Chondrocyte (in vitro differentiated cells): ENCODE measurements at places on chromosomes 16 and 17. TPM values are rescaled to one million over a fixed set of nuclear protein-coding genes. Genes with fewer than 3 reads are reported as not detected.

The SLC35G6 gene
- total RNA-seq: not detected in 3 replicates

The KRTAP1-4 gene
- not detected in 3 replicates for total RNA-seq

The STXBP4 gene
- 8.7 to 18.6 TPM (median 11.9 TPM) in 3 replicates for total RNA-seq

The RDM1 gene
- total RNA-seq: 0.35 TPM in 1 of 3 replicates, not detected in the others

The GAST gene
- not detected in 3 replicates for total RNA-seq

The E4F1 gene
- total RNA-seq: 18.7 to 25.7 TPM (median 20.7 TPM) in 3 replicates

The ZNF385C gene
- 0.07 to 0.18 TPM in 2 of 3 replicates, not detected in the other for total RNA-seq

The TP53TG3F gene
- not detected in 3 replicates for total RNA-seq

The SLC38A7 gene
- 37.6 to 47.3 TPM (median 45.1 TPM) in 3 replicates for total RNA-seq

The KRT33A gene
- total RNA-seq: not detected in 3 replicates

The CCL3 gene
- not detected in 3 replicates for total RNA-seq

The CALB2 gene
- 0.39 to 0.85 TPM in 2 of 3 replicates, not detected in the other for total RNA-seq

DNA sequence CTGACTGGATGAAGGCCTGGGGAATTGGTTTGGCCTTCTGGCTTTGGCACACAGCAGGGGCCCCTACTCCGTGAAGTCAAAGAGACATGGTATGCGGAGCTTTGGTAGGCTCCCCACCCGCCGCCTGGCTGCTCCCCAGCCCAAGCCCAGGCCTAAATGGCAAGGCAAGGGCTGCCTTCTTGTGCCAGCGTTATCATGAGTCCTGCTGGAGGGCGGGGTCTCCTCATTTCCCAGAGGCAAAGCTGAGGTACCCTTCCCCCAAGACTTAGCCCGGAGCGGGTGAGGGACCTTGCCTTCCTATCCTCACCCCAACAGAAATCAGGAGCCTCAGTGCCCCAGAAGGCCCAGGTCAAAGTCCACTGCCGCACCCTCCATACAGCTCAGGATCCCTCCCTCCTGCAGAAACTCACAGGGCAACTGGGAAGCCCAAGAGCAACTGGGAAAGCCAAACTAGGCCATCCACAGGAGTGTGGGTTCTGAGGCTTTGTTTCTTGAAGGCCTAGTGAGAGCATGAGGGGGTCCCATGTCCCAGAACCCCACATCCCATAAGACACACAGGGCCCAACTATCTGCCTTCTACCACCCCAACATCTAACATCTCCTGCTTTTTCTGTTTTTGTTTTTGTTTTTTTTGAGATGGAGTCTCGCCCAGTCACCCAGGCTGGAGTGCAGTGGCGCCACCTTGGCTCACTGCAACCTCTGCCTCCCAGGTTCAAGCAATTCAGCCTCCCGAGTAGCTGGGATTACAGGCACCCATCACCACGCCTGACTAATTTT, 9.3 kb downstream of the PGAP3 start:
- DNase-seq: no peak

DNA sequence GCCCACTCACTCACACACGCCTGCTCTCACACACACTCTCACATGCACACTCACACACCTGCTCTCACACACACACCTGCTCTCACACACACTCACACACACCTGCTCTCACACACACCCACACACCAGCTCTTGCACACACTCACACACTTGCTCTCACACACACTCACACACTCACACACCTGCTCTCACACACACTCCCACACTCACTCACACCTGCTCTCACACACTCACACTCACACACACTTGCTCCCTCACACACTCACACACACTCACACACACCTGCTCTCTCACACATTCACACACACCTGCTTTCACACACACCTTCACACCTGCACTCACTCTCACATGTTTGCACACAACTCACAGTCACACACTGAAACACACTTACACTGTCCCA, 4.0 kb downstream of the CD300H start:
- DNase-seq: no peak

- no peak for DNase-seq
These were observed 13.2 kb downstream of the CD7 start for GRCh38 chr17:82303944-82304808.

DNA sequence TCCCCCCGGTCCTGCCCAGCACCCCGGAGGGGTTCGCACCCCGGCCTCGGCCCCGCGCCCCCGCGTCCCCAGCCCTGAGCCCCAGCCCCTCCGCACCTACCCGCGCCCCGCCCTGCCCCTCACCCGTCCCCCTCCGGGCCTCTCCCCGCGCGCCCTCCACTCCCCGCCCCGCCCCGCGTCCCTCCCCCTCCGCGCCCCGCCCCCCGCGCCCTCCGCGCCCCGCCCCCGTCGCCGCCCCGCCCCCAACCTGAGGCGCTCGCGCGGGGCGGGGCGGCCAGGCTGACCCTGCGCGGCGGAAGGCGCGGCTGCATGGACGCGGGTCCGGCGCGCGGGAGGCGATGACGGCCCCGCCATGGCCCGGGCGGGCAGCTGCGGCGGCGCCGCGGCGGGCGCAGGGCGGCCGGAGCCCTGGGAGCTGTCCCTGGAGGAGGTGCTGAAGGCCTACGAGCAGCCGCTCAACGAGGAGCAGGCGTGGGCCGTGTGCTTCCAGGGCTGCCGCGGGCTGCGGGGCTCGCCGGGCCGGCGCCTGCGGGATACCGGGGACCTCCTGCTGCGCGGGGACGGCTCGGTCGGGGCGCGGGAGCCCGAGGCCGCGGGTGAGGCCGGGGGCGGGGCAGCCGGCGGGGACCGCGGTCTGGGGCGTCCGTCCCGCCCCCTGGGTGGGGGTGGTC, at the start of gene SPIRE2:
SPIRE2 (plus strand) TSS at position 277 of the 671 bp plus-strand sequence; CDS start at position 353, 76 bp downstream.
- no peak for DNase-seq

DNA sequence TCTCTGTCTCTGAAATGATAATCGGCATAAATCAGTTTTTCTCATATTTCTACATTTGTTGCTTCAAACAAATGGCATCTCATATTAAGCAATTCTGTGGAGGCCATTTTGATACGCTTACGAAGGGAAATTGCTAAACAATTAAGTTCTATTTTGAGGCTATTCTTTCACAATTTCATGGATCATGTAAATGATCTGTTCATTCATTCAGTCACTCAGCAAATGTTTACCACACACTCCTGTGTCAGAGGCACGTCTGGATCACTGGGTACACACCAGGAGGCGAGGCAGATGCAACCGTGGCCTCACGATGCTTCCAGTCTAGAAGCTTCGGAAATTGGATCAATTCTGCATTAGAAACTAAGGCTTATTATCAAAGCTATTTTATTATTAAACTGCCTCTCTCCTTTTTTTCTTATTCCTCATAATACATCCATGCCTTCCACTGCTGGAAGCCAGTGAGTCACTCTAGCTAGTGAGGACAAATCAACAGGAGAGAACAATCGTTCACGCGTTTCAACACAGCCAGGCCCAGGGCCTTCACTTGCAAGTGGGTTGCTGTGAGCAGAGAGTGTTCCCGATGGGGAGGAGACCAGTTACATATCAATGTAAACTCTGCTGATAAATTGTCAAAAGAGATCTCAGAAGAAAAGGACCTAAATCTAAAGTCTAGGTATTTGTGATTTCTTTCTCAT, 11.3 kb upstream of the SLC39A11 start:
- DNase-seq: no peak

DNA sequence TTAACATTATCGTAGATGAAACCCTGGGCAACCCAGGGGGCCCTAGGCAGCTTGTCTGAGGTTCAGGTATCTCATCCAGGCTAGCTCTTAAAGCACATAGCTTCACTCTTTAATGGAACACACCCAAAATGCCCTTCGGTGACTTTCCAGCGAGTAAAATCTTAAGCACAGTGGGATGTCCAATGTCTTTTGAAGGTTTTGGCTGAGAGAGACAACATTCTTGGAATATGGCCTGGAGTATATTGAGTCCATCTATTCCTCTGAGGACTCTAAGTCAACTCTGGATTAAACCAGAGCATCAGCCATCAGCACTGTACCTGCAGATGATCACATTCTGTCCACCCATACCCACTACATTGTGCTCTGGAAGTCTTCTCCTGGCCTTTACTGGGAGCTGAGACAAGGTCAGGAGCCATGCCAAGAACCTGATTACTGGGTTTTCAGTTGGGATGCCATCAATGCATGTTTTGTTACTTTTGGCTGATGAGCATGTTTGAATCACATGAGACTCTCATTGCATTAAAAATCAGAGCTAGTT, 63.4 kb upstream of the CDH11 start:
- no peak for DNase-seq

GRCh38 chr17:73309727-73310596, 1.8 kb downstream of the CDC42EP4 start:
- peak; percentile 51 for DNase-seq

GRCh38 chr17:60653569-60653968, 24.1 kb upstream of the BCAS3 start:
- DNase-seq: no peak

DNA sequence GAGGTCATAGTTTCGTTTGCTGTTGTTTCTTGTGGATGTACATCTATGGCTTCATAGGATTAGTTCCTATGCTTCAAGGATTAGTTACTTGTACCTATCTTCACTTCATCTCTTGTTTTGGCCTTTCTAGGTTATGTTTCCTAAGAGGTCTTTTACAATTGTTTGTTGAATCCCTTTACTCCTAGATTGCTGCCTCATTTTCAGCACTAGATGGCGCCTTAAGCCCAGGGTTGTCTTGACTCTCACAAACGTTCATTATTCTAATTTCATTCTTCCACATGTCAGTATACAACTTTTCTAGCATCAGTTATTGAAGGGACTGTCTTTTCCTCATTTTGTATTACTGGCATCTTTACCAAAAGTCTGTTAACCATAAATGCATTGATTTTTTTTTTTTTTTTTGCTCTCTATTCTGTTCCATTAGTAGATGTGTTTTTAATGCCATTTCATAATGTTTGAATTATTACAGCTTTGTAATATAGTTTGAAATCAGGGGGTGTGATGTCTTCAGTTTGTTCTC, 45.0 kb upstream of the NACA2 start:
- DNase-seq: no peak

- no peak for DNase-seq
These were observed 89.3 kb downstream of the SDR42E1 start for GRCh38 chr16:81921843-81922584.

DNA sequence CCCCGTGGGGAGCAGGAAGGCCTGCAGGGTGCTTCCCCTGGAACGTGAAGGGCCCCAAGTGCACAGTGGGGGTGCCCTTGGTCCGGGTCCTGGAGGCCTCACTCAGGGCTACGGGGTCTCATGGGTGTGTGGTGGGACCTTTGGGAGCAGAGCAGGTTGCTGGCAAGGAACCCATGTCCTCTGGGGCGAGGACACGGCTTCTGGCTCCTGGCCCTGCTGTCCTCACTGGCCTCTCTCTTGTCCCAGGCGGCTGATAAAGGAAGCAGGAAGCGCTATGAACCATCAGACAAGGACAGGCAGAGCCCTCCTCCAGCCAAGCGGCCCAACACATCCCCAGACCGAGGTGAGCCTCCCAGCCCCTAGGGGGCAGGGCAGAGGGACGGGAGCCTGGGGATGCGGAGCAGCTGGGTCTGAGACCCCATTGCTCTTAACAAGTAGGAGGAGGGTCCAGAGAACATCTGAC, 9.8 kb upstream of the IL17C start:
- DNase-seq: peak; percentile 76

GRCh38 chr17:45150911-45151809, 2.9 kb downstream of the HEXIM1 start:
- no peak for DNase-seq

DNA sequence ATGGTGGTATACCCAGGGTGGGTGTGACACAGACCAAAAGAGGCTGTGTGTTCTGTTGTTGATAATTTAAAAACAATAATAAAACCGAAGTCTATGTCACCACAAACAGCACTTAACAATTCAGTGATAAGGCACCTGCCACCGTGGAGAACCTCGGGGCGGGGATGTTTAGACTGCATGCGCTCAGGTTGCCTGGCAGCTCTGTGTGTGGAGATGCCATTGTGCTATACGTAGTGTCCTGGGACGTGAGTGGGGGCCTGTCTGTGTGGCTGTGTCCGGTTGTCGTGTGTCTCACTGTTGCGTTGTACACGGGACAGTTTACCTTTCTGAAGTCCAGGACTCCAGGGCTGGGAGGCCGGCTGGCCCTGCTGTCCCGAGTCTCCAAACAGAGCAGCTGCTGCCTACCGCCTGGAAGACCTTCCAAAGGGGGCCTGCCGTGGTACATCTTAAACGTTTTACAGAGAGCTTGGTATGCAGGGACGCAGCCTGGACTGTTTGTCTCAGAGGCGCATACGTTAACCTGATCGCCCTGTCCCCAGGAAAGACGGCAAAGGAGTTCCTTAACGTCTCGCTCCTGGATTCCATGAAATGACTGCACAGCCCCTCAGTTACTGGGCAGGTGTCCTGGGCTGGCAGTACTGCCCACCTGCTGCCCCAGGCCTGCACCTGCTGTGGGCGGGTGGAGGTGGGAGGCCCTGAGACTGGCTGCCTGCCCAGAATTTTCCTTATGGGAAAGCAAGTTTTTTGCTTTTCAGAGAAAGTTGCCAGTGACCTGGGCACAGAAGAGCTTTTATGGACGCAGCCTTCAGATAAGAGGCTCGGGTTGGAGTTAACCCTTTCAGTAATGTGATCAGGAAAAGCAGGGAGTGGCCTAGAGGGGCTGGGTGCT, 19.0 kb downstream of the SPIRE2 start:
- DNase-seq: no peak

GRCh38 chr17:78130437-78131101, at the start of gene TMC8:
Gene TMC8, plus strand, starts transcription at chr17:78130771. Its CDS starts 818 bp downstream, at chr17:78131589.
- no peak for DNase-seq

GRCh38 chr16:87297918-87298631, 19.1 kb downstream of the C16orf95 start:
- no peak for DNase-seq

DNA sequence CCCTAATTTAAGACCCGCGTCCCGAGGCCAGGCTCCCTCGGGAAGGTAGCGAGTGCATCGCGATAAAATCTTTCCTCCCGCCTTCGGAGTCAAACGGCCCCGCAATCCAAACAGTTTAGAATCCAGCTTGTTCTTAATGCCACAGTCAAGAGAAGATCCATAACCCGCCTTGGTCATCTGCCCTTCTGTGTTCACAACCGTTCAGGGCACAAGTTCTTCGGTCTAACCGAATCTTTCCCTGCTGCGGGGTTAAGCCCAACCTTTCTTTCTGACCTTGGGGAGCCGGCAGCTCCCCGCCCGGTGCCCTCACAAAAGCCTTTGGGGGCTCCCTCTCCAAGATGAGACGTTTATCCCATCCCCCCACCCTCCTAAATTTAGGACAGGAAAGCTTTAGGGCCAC, 30.3 kb downstream of the CPSF4L start:
- no peak for DNase-seq

DNA sequence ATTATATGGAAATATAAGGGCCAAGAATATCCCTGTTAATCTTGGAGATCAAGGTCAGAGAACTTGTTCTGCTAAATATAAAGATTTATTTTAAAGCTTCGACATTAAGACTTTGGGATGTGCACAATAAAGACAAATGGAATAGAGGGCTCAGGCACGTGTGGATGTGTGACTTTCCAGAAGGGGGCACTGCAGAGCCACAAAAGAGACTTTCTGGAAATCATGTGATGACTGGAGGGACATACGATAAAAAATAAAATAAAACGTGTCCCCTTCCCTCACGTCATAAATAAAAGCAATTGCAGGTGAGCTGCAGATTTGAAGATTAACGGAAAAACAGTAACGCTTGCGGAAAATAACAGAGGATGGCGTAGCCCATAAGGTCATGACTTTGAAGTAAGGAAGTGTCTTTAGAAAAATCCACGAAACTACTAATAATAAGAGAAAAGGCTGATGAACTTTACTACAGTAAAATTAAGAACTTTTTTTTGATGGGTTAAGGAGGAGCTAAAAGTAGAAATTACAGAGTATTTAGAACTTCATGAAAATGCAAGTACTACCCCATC, 9.4 kb upstream of the ENGASE start:
- no peak for DNase-seq

GRCh38 chr17:18263885-18264682, 3.6 kb downstream of the MIEF2 start:
- no peak for DNase-seq
